ENCODE measurements at places on chromosomes 6 and 20.

DNA sequence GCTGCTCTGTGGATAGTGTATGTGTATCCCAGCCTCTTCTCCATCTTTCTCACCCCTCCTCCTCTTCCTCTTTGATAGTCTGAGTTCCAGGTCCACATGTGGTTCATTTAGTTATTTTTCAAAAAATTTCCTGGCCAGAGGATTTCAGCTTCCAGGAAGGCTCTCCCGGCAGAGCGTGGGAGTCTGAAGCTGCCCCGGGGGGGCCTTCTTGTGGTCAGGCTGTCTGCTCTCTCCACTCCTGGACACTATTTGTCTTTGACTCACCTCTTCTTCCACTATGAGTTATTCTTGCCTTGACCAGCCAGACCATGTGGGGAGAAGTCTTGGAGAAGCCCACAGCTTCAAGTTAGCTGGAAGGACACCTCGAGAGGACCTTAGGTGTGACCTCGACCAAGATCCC is 258.8 kb downstream of the CDC5L start:
- no peak for DNase-seq

DNA sequence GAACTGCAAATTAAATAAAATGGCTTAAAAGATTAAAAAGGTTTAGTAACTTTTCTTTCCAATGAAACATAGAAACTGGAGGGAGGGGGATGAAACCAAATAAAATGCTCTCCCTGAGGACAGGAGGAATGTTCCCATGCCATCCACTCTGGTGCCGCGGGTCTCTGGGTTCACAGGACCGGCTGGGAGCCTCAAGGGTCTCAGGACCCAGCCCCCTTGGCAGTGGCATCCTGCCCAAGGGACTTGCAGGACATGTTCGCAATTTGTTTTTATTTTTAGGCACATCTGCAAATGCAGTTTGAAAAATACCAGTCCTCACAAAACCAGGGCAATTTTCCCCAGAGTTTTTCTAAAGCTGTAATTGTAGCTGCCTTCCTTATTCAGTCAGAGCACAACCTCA is 7.5 kb downstream of the BEND3 start:
- no peak for DNase-seq

GRCh38 chr6:24214984-24215383 is 89.0 kb downstream of the NRSN1 start:
- no peak for DNase-seq

DNA sequence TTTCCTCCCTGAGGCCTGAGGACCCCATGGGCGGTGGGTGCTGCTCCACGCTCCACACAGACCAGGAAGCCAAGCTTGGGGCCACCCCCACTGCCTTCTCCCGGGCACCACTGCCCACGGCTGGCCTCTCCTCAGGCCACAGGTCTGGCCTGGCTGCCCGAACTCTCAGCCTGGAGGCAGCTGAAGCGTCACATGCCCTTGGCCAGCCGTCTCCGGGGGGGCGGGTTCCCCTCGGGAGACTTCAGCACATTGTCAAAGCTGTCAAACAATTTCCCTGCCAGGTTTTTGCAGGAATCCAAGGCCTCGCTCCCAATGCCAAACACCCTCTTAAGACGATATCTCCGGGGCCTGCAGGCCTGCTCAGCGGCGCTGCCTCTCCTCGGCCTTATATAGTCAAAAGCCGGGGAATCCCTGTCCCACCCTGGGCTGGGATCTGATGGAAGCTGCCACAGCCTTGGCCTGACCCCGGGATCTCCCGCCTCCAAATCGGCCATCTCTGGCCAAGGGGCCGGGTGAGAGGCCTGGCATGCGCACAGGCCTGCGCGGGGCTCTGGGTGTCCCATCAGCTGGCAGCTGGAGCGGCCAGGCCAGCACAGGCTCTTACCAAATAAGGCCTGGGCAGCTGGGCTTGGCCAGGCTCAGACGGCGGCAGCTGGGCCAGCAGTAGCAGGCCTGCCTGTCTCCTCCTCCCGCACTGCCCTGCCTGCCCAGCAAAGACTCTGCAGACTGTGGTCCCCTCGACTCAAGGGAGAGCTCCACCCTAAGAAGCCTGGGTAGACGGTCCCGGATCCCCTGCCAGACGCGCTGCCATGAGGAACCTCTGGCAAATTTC is 49.7 kb downstream of the RBM38 start:
- no peak for DNase-seq

- peak; percentile 21 for DNase-seq
These were observed 35.1 kb downstream of the JARID2 start for GRCh38 chr6:15280961-15281360.

DNA sequence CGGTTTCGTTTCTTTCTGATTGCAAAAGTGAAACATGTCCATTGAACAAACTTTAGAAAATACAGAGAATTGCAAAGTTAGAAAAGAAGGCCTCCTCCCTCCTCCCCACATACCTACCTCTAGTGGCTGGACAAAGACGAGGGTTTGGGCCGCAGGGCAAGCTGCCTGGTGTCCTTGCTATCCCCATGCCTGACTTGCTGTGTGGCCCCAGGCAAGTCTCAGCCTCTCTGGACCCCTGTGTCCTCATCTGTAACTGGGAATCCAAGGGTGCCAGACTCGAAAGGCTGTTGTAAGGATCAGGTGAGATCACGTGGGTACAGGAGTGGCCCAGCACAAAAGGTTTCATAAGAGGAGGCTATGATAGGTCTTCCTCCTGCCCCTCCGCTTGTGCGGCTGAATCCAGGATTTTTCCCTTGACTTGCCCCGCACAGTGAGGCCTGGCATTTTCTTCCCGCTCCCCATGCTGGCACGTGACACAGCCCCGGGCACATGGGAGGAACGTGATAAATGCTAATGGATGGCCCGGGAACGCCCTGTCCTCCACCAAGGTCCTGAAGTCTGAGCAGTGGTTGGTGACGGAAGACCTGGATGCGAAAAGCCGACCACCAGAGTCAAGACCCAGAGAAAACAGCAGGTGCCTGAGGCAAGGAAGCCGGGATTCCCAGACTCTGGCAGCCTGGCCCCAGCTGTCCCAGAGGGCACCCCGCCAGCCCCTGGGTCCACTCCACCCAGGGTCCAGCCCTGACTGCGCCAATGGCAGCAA is 55.8 kb downstream of the UBE2V1 start:
- DNase-seq = no peak

DNA sequence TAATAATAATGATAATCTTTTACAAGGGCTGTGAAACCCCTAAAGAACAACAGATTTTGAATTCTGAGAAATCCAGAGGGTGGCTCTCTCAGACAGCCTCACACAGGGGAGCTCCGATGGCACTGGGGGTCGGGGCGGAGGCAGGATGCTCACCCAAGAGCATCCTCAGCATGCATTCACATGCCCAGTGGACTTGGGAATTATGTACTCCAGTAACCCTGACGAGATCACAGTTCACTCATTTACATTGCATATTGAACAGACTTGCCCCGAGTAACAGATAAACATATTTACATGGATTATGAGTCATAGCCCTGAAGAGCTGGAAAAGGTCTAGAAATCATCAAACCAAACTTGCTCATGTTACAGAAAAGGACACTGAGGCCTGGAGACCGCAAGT is 482.7 kb upstream of the JARID2 start:
- no peak for DNase-seq

DNA sequence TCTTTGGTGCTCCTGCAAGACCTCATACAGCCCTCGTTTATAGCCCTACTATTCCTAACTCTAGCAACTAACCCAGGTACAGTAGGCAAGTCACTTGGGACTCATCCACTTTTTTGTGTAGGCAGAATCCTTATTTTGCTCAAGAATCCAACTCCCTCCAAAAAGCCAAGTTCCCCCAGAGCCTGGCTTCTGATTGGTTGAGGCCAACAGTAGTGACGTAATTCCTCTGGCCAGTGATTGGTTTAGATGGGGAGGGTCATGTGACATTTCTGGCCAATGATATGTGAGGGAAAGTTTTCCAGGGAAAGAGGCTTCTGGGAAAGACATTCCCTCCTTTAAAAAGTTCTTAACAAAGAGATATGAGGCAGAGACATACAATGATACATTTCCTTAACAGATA is 32.1 kb downstream of the KIAA1755 start:
- peak; percentile 33 for DNase-seq

All from PC-9 (cell line).